ENCODE measurements at places on chromosomes 1 and 21. TPM values are rescaled to one million over a fixed set of nuclear protein-coding genes. Genes with fewer than 3 reads are reported as not detected.

BRINP3 gene
- not detected for total RNA-seq

ATP1A2 gene
- not detected for total RNA-seq

HHIPL2 gene
- total RNA-seq, result not detected

NFASC gene
- under 0.01 TPM for total RNA-seq

S100A11 gene
- total RNA-seq, result 108 TPM

IL19 gene
- total RNA-seq, result not detected

CD1B gene
- not detected for total RNA-seq

KRTAP13-1 gene
- total RNA-seq, result not detected

CDC42BPA gene
- 122 TPM for total RNA-seq

GRIK1 gene
- total RNA-seq, result not detected

GBP2 gene
- 66.5 TPM for total RNA-seq

CD160 gene
- total RNA-seq, result not detected

CENPS gene
- 8.1 TPM for total RNA-seq

CRYAA gene
- total RNA-seq, result not detected

Data from vein endothelial cell (primary cell).